ENCODE measurements at places on chromosomes 2 and 18.

DNA sequence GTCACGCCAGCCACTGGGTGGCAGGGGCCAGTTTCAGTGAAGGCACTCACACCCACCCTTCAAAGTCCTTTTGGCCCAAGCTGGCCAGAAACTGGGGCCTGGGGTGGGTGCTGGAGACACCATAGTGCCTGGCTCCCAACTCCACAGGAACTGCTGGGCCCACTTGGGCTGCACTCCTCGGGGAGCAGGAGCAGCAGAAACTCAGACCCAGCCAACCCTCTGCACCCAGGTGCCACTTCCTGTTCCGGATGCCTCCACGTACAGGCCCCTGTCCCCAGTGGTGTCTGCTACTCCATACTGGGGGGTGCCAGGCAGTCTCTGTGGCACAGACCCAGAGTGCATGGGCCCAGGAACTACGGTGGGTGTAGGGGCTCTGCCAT is 42.5 kb upstream of the ZNF519 start:
- DNase-seq = no peak

DNA sequence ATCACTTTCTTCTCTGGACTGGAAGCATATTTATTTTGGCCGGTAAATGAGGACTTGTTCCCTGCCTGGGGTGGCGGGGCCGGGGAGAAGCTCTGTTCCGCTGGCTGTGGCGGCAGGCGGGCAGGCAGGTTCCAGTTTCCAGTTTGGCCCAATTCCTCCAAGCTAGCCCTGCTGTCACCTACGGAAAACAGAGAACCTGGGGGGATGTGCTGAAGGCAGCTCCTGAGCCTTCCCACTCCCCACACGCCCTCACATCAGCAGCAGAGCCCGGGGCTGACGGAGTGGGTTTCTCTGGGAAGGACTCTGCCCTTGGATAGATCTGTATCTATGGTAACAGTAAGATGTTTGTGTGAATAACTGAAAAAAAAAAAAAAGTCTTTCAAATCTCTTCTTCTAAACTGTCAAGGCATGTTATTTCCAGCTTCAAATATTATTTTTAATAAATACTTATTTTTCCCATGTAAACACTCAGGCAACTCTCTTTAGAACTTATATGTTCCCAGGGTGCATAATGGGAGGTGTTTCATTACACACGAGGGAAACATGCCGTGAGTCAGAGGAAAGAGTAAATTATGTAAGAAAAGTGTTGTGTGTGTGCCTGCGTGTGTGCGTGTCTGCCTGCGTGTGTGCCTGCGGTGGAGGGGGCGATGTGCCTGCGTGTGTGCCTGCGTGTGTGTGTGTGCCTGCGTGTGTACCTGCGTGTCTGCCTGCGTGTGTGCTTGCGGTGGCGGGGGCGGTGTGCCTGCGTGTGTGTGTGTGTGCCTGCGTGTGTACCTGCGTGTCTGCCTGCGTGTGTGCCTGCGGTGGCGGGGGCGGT is 116.1 kb upstream of the ZNF516 start:
- DNase-seq = no peak

DNA sequence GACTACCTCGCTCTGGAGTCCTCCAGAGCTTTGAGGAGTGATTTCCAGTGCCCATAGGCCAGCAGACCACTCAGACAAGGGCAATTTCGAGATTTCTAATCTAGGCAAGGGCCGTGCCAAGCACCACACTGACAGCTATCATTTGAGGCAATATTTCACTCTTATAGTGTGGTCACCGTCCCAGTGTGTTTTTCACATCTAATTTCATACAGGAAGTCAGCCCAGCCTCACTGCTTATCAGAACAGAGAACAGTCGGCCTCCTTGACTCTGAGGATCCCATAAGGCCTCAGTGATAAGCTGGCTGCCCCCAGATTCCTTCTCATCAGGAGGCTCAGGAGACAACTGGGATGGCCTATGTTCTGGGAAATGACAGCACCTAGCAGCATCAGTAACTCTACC is 581 bp downstream of the CAPN14 start:
- no peak for DNase-seq

GRCh38 chr2:46315103-46315890 is 18.1 kb downstream of the EPAS1 start:
- DNase-seq = peak; percentile 97

DNA sequence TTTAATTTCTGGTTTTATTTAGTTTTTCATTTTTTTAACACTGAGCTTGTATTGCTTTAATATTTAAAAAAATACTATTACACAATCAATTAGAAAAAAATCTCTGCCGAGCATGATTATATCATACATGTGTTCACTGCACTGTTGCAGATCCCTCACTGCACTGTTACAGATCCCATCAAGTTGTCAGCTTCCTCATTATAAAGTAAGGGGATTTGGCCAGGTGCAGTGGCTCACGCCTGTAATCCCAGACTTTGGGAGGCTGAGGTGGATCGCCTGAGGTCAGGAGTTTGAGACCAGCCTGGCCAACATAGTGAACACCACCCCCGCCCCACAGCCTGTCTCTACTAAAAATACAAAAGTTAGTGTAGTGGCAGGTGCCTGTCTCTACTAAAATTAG is 33.0 kb upstream of the METTL21A start:
- no peak for DNase-seq

GRCh38 chr2:131148426-131148825 is 43.3 kb downstream of the PLEKHB2 start:
- no peak for DNase-seq

GRCh38 chr2:102480285-102481195 is 7.5 kb downstream of the SLC9A4 start:
- DNase-seq = no peak
